Ecto neural progenitor cell (in vitro differentiated cells): ENCODE measurements at places on chromosomes 5 and 9.

DNA sequence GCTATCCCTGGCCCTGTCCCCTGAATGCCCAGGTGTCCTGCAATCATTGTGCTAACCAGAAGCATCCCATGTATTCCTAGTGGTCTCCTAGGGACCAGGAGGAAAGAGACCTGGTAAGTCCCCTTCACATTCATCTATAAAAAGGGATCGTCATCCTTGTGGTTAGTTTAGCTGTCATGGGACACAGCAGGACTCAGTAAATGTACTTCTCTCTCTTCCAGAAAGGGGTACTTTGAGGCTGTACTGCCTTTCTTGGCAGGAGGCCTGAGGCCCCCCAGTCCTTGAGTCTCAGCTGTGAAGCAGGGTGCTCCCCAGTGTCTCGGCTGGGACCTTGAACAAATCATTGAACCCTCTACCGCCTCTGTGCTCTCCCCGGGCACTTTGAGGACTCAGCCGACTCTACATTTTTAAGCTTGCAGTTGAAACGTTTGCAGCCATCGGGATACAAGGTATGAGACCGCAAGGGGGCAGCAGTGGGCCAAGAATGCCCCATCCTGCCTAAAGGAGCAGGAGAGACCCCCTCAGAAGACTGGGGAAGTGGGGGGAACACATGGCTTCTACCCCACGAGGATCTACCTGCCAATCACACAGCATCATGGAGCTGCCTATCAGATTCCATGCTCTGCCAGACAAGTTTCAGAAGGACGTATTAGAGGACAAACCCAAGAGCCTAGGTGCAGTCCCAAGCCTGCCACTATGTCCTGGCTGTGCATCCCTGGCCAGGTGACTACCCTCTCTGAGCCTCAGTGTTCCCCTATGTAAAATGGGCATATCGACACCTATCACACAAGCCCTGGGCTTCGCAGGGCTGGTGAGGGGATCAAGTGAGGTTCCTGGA lies 2.4 kb upstream of the PHYKPL start:
- peak; percentile 89 for DNase-seq

DNA sequence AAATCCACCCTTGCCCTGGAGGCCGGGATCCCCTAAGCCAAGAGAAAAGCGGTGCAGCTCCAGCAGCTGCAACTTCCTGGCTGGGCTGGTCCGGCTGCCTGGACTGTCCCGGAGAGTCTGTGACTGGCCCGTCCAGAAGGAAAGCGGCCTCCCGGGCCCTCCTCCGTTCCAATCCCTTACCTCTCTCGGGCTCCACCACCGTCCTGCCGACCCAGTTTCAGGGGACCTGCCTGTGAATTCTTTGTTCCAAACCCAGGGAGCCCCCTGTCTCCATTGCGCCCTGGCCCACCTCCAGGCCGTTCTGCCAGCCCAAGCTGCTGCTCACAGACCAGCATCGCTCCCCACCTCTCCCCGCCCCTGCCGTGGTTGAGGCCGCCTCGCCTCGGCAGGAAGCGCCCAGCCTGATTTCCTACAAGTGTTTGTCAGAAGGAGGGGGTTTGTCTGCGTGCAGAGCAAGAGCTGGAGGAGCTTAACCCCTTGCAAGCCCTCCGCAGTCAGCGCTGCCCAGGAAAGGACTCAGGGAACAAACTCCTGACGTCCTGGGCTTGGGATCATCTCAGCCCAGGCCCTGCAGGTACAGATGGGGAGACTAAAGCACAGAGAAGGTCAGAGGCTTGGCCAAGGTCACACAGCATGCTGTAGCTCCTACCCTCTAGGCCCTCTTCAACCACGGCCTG lies at the start of gene AKNA:
Gene AKNA (minus strand): TSS at position 303 of the 677 bp plus-strand sequence. CDS start 6,649 bp downstream, outside the sequence.
- peak; percentile 85 for DNase-seq

- no peak for DNase-seq
Measured at GRCh38 chr5:158175934-158176481, 317.1 kb upstream of the CLINT1 start.

DNA sequence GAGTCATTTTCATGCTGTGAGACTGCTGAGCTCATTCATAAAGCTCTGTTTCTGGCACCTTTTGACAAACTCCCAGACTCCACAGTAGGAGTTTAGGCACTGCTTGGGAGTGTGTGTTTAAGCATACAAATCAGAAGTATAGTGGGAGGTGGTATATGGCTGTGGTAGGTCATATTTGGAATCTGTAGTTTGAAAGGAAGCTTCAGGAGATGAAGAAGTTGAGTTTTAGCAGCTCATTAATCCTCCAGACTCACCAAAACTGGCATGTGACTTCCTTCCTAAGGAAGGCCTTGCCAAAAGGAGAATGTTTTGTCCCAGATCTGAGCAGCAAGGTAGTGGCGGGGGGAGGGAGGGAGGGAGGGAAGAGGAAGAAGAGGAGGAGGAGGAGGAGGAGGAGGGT lies 52.8 kb downstream of the SAXO1 start:
- DNase-seq: no peak

GRCh38 chr5:137733006-137733405 lies 2.9 kb downstream of the KLHL3 start:
- DNase-seq: no peak

DNA sequence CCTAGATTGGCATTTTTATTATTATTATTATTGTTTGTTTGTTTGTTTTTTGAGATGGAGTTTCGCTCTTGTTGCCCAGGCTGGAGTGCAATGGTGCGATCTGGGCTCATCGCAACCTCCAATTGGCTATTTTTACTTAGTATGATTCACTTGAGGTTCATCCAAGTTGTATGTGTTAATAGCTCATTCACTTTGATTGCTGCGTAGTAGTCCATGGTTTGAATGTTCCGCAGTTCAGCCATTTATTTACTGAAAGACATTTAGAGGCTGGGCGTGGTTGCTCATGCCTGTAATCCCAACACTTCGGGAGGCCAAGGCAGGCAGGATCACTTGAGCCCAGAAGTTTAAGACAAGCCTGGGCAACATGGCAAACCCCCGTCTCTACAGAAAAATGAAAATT lies 22.6 kb upstream of the MELK start:
- DNase-seq: no peak

- peak; percentile 22 for DNase-seq
Measured at GRCh38 chr5:4205398-4205797, 609.8 kb downstream of the IRX1 start.
